ENCODE measurements at places on chromosomes 6 and 20.

GRCh38 chr20:37524859-37525708 is 2.6 kb downstream of the BLCAP start:
- peak; percentile 38 for DNase-seq

DNA sequence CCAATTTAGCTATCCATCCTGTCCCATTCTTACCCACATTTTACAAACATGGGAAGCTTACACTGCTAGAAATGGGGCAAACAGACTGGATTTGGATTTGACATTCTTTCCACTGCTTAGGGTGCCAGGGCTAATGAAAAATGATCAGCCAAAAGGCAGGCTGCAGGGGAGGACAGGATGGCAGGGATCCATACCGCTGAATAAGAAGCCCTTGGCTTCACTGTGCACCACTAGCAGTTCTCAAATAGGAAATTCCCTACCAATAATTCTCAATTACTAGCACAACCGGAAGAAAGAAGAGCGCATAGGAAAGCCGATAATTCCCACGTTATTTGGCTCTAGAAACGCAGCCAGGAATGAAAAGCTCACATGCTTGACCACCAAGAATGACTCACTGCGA is 73.1 kb downstream of the NDUFAF5 start:
- DNase-seq: no peak

DNA sequence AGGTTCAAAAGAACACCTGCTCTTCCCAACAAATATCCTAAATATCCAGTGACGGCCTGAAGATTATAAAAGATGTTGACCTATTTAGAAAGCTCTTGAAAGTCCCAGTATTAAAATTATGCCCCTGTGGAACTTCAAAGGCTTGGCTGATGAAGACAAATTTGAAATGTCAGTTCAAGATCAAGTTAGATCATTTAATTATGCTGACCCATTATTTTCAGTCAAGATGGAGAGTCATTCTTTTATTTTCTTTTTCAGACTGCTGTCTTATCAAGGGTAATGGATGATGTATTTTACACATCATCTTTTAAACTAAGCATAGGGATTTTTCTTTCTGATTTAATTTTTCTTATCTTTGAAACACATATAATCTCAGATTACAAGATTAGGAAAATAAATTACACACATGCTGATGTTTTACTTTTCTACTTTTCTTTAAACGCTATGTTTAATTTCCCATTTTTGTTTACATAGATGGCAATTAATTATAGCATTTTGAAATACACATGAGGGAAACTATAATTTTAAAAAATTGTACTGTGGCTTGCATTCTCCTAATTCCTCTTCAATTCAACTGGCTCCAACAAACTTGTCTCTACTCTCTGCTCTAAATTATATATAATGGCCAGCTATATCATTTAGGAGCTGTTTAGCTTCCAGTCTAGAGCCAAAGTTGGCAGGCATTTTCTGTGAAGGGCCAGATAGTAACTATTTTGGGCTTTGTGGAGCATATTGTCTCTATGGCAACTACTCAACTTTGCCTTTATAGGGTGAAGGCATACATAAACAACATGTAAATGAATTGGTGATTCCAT is 123.7 kb downstream of the RCAN2 start:
- no peak for DNase-seq

DNA sequence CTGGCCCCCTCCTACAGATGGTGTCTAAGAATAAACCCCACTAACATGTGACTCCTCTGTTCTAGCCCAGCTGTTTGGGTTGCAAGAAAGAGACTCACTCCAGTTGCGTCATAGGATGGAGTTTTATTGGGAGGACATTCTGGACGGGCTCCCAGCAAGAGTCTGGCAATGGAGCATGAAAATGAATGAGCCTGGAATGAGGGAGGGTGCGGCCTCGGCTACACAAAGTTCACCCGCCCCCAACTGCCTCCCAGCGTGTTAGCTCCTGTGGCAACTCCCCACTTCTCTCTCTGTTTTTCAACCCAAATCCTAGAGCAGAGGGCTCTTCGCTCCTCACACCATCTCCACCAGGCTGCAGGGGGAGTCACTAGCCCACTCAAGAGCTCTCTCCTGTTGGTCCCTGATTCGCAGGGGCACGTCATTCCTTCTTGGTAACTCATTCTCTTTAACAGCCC is 5.1 kb upstream of the ADAM33 start:
- DNase-seq: no peak

GRCh38 chr20:14566505-14566904 is 229.1 kb upstream of the FLRT3 start:
- no peak for DNase-seq

DNA sequence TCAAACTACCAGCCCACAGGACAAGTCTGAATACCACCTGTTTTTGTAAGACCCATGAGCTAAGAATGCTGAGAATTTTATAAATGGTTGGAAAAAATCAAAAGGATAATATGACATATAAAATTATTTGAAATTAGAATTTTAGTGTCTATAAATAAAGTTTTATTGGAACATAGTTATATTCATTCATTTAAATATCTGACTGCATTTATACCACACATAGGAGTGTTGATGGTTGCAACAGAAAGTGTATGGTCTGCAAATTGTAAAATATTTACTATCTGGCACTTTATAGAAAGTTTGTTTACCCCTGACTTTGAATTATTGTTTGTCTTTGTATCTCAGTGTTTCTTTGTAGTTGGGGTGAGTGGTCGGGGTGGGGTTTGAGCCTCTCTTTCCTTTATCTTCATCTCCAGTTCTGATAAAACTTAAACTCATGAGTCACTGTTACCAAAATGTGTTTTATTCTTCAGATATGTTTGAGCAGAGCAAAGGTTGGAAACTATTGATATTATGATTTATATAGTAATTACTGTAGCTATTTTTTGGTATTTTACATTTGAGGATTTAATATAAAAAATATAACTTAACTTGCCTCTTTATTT is 55.5 kb downstream of the CD2AP start:
- no peak for DNase-seq

Data from GM20000 (cell line).